ENCODE measurements at places on chromosomes 5 and 9.

- H3K4me3 ChIP-seq, result no peak overlapping the region
- no peak for DNase-seq
- H3K36me3 ChIP-seq, result peaks cover 2% of the 10 kb centered on the region
- H3K27ac ChIP-seq, result no peak overlapping the region
- no peaks in the 10 kb centered on the region for H3K27me3 ChIP-seq
- no peaks in the 10 kb centered on the region for H3K4me1 ChIP-seq
Measured at GRCh38 chr5:58208674-58209073, 251.2 kb downstream of the PLK2 start.

DNA sequence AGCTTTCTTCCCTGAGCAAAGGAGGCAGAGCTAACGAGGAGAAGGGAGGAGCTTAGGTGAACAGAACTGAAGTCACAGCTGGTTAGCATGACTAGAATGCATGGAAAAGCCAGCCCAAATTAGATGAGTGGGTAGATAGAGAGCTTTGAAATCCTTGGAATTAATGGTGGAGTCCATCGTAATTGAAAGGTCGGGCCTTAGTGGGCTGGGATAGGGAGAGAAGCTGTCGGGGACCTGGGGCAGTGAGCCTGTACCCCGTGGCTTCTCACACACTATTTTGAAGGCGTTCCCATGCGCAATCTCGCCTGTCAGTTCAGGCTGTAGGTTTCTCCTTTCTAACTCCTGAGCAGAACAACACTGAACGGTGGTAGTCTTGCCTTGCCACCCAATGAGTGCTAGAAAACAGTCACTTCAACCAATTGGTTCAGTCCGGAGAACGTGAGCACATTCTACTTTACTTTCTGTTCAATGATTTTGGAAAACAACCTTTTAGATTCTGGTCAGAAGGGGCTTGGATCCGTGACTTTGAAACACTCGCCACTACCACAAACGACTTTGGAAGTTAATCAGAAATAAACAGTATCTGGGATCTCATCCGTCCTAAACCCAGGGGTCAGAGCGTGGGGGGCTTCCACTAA lies 655 bp upstream of the RAI14 start:
- H3K27me3 ChIP-seq, result peaks cover 47% of the 10 kb centered on the region
- peak overlapping the region; percentile 96 for H3K4me3 ChIP-seq
- peaks cover 4% of the 10 kb centered on the region for H3K36me3 ChIP-seq
- no peak for DNase-seq

- no peak overlapping the region for H3K27ac ChIP-seq
- DNase-seq, result no peak
- H3K27me3 ChIP-seq, result no peaks in the 10 kb centered on the region
- H3K4me1 ChIP-seq, result peaks cover 46% of the 10 kb centered on the region
- H3K36me3 ChIP-seq, result peaks cover 2% of the 10 kb centered on the region
Measured at GRCh38 chr5:132001647-132002561, 9.6 kb downstream of the ACSL6 start.

GRCh38 chr5:95611396-95611795 lies 8.5 kb upstream of the GPR150 start:
- H3K36me3 ChIP-seq, result peaks cover 2% of the 10 kb centered on the region
- H3K27me3 ChIP-seq, result no peaks in the 10 kb centered on the region
- H3K4me1 ChIP-seq, result no peaks in the 10 kb centered on the region
- no peak overlapping the region for H3K27ac ChIP-seq

- no peaks in the 10 kb centered on the region for H3K36me3 ChIP-seq
- no peaks in the 10 kb centered on the region for H3K4me1 ChIP-seq
- H3K4me3 ChIP-seq, result no peak overlapping the region
- peaks cover 50% of the 10 kb centered on the region for H3K27me3 ChIP-seq
- DNase-seq, result no peak
- H3K27ac ChIP-seq, result no peak overlapping the region
Measured at GRCh38 chr5:173629628-173630027, 13.2 kb upstream of the BOD1 start.

- peaks cover 55% of the 10 kb centered on the region for H3K4me1 ChIP-seq
- H3K27me3 ChIP-seq, result no peaks in the 10 kb centered on the region
- peak overlapping the region; percentile 95 for H3K27ac ChIP-seq
- H3K4me3 ChIP-seq, result peak overlapping the region; percentile 83
Measured at GRCh38 chr5:1106385-1107166, 5.3 kb downstream of the SLC12A7 start.

DNA sequence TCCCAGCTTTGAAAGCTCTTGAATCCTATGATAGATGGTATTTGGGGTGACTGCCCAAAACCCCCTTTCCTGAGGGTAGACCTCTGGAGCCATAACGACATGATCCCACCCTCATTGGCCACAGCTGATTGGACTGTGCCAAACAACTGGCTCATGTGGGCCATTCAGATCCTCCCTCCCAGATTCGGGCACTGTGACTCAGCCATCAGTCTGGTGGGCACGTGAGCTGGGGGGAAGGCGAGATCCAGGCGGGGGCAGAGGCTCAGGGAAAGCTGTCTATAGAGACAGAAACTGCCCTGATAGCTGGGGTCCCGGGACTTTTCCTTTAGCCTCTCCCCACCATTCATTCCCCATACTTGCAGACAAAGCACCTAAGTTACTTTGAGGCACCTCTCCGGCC lies 15.1 kb upstream of the NCS1 start:
- H3K4me3 ChIP-seq, result no peak overlapping the region
- DNase-seq, result no peak
- H3K36me3 ChIP-seq, result peaks cover 2% of the 10 kb centered on the region
- no peaks in the 10 kb centered on the region for H3K4me1 ChIP-seq
- H3K27ac ChIP-seq, result no peak overlapping the region
- H3K27me3 ChIP-seq, result no peaks in the 10 kb centered on the region

DNA sequence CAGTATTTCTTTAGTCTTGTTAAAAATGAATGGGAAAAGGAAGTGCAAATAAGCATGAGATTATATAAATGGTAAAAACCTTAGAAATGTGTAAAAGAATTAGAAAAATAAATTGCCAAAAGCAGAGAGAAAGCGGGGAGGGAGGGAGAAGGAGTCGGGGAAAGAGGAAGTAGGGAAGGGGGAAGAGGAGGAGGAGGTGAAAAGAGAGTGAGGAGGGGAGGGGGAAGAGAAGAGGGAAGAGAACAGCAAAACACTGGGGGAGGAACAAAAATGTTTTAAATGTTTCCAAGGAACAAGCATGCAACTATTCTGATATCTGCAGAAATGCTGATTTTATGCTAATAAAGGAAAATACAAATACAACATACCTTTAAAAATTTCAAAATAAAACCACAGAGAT lies 317.5 kb downstream of the PIK3R1 start:
- no peak for DNase-seq
- H3K27ac ChIP-seq, result no peak overlapping the region
- H3K4me3 ChIP-seq, result no peak overlapping the region
- H3K4me1 ChIP-seq, result no peaks in the 10 kb centered on the region
- H3K36me3 ChIP-seq, result no peaks in the 10 kb centered on the region

GRCh38 chr5:149133795-149134777 lies 7.2 kb upstream of the ABLIM3 start:
- H3K27me3 ChIP-seq, result peaks cover 53% of the 10 kb centered on the region
- H3K27ac ChIP-seq, result no peak overlapping the region
- H3K36me3 ChIP-seq, result no peaks in the 10 kb centered on the region
- DNase-seq, result no peak
- no peak overlapping the region for H3K4me3 ChIP-seq

DNA sequence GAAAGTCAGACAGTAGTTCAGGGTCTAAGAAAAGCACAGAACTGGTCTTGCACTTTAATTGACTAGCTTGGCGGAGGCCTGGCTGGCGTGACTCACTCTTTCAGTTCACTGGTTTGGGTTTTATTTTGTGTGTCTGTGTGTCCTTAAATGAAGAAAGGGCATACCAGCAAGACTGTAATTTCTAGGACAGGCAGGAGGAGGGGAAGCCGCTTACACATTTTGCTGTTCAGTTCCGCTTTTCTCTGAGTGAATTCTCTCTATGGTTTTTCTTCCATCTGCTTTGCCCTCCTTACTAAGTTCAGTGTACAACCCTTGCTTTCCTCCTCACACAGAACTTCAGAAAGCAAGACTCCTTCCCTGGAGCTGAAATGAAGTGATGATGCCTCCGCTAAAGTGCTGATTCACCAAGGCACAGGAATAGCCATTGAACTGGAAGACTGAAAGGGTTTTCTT lies 150.8 kb downstream of the MEF2C start:
- no peak for DNase-seq
- no peaks in the 10 kb centered on the region for H3K4me1 ChIP-seq
- peaks cover 3% of the 10 kb centered on the region for H3K36me3 ChIP-seq
- no peak overlapping the region for H3K4me3 ChIP-seq

DNA sequence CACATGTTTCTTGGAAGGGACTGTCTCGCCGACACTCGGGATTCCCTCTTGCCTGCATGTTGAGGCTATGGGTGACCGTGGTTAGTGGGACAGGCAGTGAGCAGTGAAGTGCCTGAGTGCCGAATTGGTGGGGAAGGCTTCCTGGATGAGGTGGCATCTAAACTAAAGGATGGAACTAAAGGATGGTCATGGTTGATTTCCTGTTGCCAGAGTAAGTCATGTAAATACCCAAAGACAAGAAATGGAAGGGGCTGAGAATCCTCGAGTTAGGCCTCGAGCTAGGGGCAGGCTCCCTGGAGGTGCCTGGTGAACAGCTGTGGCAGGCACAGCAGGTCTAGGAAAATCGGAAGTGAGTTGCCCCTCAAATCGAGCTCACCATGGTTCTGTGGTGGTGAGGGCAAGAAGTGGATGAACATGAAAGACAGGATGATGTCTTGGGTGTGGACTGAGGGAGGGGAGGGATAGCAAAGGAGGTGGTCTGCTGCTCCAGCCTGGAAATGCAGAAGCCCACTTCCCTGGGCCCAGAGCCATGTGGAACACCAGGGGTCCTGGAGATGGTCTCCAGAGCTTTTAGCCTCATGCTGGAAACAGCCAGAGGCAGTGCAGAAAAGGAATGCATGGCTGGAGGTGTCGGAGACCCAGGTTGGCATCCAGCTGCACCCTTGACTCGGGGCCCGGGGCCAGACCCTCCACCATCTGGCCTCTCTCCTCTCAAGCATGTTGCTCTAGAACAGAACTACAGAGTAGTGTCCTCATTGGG lies 12.2 kb downstream of the CD74 start:
- H3K27me3 ChIP-seq, result no peaks in the 10 kb centered on the region
- peak overlapping the region; percentile 89 for H3K27ac ChIP-seq
- H3K4me3 ChIP-seq, result no peak overlapping the region

GRCh38 chr5:606061-606460 lies 6.1 kb upstream of the CEP72 start:
- peaks cover 52% of the 10 kb centered on the region for H3K27me3 ChIP-seq
- DNase-seq, result no peak
- no peak overlapping the region for H3K4me3 ChIP-seq
- no peak overlapping the region for H3K27ac ChIP-seq
- H3K36me3 ChIP-seq, result no peaks in the 10 kb centered on the region

- no peaks in the 10 kb centered on the region for H3K27me3 ChIP-seq
- H3K4me1 ChIP-seq, result no peaks in the 10 kb centered on the region
- H3K4me3 ChIP-seq, result no peak overlapping the region
- no peaks in the 10 kb centered on the region for H3K36me3 ChIP-seq
- no peak overlapping the region for H3K27ac ChIP-seq
Measured at GRCh38 chr5:122162100-122162638, 32.8 kb downstream of the ZNF474 start.

DNA sequence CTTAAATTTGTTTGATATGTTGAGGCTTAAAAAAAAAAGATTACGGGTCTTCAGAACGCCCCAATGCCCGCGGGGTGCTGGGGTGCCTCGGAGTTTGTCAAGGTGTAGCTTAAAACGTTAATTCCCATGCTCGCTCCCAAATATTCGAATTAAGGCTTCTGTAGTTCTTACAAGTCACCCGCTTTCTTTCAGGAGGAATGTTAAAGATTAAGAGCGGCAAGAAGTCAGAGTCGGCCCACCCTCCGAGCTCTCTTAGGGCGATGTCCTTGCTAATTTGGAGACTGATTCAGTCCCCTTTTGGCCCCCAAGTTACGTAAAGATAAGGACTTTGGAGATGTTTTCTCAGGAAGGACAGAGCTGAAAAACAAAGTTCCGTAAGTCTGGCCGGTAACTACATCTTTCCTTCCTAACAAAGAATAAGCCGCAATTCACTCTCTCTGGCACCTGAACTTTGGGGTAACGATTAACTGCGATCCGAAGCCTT lies 746 bp upstream of the NPM1 start:
- peaks cover 43% of the 10 kb centered on the region for H3K36me3 ChIP-seq
- peaks cover 43% of the 10 kb centered on the region for H3K4me1 ChIP-seq
- peak overlapping the region; percentile 85 for H3K4me3 ChIP-seq
- DNase-seq, result no peak
- H3K27ac ChIP-seq, result peak overlapping the region; percentile 97

GRCh38 chr5:179867476-179867875 lies 8.9 kb upstream of the MRNIP start:
- no peaks in the 10 kb centered on the region for H3K27me3 ChIP-seq
- peak overlapping the region; percentile 76 for H3K27ac ChIP-seq
- no peak for DNase-seq
- H3K4me1 ChIP-seq, result no peaks in the 10 kb centered on the region
- peaks cover 3% of the 10 kb centered on the region for H3K36me3 ChIP-seq

DNA sequence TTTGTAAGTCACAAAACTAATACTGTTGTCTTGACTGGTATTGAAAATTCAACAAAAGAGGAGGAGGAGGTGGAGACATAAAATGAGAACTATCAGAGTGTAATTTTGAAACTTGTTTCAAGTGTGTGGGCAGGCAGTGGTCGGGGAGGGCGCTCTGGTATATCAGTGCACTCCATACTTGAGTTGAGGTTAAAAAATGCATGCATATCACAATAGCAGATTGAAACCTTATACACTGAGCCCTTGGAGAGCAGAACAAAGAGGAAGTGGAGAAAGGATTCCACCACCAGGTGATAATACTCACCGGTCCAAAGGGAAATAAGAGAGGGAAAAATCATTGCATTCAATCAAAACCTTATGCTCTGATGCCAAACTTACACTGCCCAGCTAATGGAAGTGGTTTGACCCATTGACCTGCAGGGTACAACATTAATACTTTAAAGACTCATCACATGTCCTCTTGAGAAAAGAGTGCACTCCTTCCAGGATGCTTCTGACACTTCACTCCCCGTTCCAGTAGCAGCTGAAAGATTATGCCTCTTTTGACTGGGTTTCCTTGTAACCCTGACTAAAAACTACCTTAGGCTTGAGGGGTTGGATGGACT lies 79.5 kb upstream of the FAM169A start:
- no peak overlapping the region for H3K4me3 ChIP-seq
- peaks cover 13% of the 10 kb centered on the region for H3K4me1 ChIP-seq
- H3K27me3 ChIP-seq, result no peaks in the 10 kb centered on the region
- H3K36me3 ChIP-seq, result no peaks in the 10 kb centered on the region

- H3K27ac ChIP-seq, result no peak overlapping the region
- H3K4me1 ChIP-seq, result peaks cover 16% of the 10 kb centered on the region
- no peak overlapping the region for H3K4me3 ChIP-seq
- no peaks in the 10 kb centered on the region for H3K27me3 ChIP-seq
Measured at GRCh38 chr5:169978714-169979113, 1.6 kb downstream of the INSYN2B start.

DNA sequence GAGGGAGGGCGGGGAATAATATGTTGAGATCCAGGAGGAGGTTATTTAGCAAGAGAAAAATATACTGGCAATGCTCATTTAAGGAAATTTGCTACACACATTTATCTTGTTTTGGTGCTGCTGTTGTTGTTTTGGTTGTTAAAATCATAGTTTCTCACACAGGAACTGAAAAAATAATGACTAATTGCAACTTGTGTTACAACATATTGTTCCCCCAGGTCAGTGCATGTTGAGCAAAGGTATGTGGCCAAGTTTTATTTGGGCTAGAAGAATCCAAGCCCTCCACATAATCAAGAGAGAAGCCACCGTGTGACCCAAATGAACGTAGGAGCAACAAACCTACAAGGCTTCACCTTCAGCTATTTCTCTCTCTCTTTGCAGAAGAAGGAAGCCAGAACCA lies 220.3 kb upstream of the DAPK1 start:
- DNase-seq, result no peak
- H3K36me3 ChIP-seq, result peaks cover 7% of the 10 kb centered on the region
- H3K4me3 ChIP-seq, result peak overlapping the region; percentile 70

- DNase-seq, result no peak
- no peaks in the 10 kb centered on the region for H3K4me1 ChIP-seq
- no peaks in the 10 kb centered on the region for H3K36me3 ChIP-seq
- H3K4me3 ChIP-seq, result no peak overlapping the region
- H3K27me3 ChIP-seq, result no peaks in the 10 kb centered on the region
Measured at GRCh38 chr5:33487236-33487635, 46.5 kb downstream of the TARS1 start.

All from central memory CD8-positive, alpha-beta T cell (primary cell).